ENCODE measurements at places on chromosomes 16 and 17.

GRCh38 chr17:75345514-75346167 lies 56.4 kb upstream of the SLC25A19 start:
- no peak for DNase-seq

- no peak for DNase-seq
These were observed 205.9 kb downstream of the HS3ST3A1 start for GRCh38 chr17:13395862-13396261.

DNA sequence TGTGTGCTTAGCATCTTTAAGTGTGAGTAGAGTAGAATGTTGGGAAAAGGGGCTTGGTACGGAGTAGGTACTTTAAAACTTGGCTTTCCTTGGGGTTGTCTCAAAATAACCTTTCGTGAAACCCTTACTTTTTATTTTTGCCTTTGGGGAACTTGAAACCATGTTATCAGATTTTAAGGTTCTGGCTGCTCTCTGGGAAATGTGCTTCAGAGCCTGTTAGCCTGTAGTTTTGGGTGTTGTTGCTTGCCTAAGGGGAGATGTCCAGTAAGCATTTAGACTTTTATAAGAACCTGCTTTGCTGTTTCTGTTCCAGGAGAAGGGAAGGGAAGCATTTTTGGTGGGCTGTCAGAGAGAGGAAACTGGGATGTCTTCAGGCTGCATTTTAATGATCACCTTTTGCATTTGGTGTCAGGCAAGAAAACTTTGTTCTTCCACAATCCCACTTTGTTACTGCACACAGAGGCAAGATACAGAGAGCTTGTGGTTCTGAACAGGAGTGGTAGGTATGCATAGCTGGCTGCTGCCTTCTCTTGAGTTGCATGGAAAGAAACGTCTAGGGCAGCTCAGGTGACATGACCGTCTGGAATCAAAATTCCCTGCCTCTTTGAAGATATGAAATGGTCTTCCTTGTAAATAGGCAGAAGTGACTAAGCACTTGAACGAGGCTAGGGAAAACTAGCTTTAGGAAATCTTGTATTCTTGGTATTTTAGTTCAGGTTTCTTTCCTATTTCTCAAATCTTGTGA lies 1.7 kb downstream of the RABEP1 start:
- no peak for DNase-seq

DNA sequence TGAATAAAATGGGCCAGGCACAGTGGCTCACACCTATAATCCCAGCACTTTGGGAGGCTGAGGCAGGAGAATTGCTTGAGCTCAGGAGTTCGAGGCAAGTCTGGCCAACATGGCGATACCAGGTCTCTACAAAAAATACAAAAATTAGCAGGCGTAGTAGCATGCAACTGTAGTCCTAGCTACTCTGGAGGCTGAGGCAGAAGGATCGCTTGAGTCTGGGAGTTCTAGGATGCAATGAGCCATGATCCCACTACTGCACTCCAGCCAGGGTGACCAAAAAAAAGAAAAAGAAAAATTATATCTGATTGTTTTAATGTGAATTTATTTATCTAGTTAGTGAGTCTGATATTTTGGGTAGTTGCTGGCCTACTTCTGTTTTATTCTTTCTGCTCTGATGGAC lies 7.0 kb downstream of the IL34 start:
- no peak for DNase-seq

DNA sequence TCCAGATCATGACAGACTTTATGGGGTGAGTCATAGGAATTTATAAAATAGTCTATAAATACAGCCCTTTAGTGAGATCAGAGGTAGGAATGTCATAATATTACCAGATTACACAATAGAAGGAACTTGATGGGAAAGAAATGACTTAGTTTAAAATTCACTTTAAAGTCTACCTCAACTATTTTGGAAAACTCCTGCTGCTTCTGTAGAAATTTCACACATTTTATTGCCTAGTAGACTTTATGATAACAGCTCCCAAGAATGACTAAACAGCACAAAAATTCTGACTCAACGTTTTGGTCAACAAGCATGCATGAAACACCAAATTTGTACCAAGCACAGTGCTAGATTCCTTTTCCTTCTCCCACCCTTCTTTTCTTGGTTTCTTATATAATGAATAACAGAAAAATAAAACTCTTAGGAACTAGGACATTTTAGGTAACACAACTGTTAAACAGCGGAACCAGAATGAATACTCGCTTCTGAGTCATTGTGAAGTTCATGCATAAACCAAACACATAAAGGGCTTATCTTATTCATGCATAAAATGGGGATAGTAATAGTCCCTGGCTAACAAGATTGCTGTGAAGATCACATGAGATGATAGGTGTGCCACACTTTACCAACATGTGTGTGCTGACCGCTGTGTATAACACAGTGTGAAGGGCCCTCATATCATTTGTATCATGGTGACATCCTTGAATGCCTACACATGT lies 243.9 kb downstream of the CDH8 start:
- DNase-seq, result peak; percentile 97

- no peak for DNase-seq
These were observed 79.9 kb downstream of the TMC6 start for GRCh38 chr17:78048346-78049292.

- no peak for DNase-seq
These were observed 373.9 kb upstream of the CA10 start for GRCh38 chr17:52532373-52532772.

DNA sequence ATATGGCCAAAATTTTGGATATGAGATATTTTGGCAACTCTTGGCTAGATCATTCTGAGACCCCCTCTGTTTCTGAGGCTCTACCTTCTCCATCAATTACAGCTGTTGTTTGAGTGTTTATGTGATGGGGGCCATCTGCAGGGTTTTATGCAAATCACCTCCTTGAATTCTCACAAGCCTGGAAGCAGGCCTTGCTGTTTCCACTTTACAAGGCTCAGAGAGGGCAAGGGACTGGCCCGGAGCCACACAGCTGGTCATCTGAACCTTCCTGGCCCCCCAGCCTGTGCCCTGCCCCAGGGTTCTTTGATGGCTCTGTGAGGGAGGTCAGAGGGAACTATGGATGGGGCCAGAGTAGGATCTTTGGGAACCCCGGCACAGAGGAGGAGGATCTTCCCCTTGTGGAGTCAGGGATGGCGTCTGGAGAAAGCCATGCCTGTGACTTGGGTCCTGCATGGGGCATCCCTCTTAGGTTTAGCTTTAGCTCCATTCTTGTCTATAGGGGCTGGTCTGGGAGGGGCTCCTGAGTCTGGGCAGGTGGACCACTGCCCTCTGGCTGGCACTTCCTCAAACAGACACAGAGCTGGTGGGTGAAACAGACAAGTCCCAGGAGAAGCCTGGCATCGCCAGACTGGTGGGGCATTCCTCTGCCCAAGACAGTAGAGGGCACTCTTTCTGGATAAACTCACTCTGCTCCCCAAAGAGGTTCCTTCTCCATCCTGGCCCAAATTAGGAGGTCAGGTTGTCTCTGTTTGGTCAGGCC lies 26.2 kb downstream of the IL21R start:
- DNase-seq, result no peak

DNA sequence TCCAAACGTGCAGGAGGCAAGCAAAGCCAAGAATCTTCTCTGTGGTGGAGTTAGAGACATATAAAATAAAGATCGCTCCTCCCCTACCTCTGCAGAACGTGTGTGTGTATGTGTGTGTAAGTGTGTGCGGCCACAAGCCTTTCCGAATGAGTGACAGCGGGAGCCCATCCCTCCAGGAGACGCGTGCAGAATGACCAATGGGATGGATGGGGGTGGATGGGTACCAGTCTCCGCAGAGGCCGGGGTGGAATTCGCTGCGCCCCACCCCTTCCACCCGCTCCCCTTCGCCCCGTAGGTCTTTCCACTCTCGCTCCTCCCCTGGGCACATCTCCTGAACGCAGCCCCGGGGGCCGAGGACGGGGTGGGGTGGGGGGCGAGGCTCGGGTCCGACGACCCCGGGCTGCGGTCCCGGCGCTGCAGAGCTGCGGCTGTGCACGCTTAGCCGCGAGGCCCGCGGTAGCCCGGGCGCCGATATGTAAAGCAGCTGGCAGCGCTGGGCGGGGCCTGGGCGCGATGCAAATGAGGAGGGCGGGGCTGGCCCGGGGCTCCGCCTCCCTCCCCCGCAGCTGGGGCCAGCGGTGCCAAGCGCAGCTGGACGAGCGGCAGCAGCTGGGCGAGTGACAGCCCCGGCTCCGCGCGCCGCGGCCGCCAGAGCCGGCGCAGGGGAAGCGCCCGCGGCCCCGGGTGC lies at the start of gene PRKCB:
Gene PRKCB, plus strand, starts transcription at position 594 of the 688 bp plus-strand sequence.
- no peak for DNase-seq

- DNase-seq, result no peak
These were observed 372.1 kb downstream of the CPPED1 start for GRCh38 chr16:12431561-12431960.

DNA sequence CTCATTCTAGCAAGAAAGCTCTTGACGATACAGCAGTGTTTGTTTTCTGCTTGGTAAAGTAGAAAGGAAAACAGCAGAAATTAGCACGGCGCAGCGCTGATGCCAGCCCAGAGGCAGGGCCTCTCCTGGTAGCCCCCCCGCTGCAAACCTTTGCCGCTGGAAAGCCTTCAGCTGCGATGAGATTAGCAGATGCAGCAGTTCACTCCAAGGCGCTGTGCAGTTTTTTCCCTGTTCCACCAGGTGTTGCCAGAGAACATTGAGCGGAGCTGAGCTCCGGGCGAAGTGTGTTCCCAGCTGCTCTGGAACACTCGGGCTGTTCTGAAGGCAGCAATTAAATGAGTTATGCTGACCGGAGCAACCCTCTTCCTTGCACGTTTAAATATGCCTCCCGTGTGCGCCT lies 72.5 kb downstream of the RBFOX1 start:
- no peak for DNase-seq

DNA sequence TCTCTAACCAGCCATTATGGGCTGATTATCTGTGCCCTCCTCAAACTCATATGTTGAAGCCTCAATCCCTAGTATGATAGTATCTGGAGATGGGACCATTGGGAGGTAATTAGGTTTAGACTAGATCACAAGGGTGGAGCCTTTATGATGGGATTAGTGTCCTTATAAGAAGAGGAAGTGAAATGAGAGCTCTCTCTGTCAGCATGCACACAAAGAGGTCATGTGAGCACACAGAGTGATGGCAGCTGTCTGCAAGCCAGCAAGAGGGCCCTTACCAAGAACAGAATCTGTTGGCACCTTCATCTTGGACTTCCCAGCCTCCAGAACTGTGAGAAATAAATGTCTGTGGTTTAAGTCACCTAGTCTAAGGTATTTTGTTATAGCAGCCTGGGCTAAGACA lies 101.9 kb downstream of the PCTP start:
- no peak for DNase-seq

GRCh38 chr17:497241-498034 lies 144.8 kb upstream of the RPH3AL start:
- no peak for DNase-seq

- no peak for DNase-seq
These were observed 52.9 kb upstream of the PVALEF start for GRCh38 chr17:81112450-81112849.

GRCh38 chr17:42502091-42502490 lies 34.0 kb upstream of the NAGLU start:
- DNase-seq, result no peak

- DNase-seq, result no peak
These were observed 30.7 kb upstream of the ZNF750 start for GRCh38 chr17:82870541-82870940.

DNA sequence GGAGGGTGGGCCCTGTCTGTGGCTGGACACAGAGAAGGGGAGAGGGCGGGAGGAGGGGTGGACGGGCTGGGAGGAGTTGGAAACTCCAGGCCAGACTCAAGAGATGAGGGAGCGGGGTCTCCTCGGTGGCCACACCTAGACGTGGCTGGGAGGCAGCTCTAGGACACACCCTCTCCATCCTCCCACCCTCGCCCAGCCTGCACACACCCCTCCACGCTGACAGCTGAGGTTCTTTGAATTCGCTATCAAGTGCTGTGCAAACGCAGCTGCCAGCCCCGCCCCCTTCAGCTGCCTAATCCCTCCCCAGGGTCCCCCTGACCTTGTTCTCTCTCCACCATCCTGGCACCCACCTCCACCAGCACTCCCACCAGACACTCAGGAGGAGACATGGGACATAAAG lies 48.7 kb downstream of the DNAH17 start:
- no peak for DNase-seq

GRCh38 chr16:70162041-70162451 lies 11.5 kb upstream of the CLEC18C start:
- DNase-seq, result no peak

DNA sequence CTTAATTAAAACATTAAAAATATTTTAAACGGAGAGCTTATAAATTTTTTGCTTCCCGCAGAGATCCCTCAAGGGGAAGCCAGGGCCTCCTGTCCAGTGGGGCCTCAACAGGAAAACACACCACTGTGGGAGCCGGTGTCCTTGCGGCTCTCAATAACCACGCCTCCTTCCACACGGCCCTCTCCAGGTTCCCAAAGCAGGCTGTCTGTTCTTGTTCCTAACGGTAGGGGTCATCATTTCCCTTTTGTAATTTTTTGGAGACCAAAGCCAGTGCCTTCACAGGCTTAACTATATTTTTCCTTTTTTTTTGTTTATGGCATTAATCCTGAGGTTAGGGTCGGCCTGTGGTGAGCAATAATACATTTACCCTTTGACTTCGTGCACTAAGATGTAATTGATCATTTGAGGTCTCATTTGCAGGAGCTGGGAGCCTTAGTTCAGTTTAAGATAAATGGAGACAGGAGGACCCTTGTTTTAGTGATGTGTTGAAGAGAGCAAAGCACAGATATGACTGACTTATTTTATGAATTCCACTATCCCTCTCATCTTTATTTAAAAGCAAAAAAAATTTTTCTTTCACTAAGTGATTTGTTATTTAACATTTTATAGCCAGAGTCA lies 77.5 kb upstream of the N4BP1 start:
- DNase-seq, result peak; percentile 39

- DNase-seq, result no peak
These were observed 93.9 kb upstream of the WSCD1 start for GRCh38 chr17:5976251-5976650.

- no peak for DNase-seq
These were observed 192.9 kb downstream of the CCDC182 start for GRCh38 chr17:57552114-57552624.

DNA sequence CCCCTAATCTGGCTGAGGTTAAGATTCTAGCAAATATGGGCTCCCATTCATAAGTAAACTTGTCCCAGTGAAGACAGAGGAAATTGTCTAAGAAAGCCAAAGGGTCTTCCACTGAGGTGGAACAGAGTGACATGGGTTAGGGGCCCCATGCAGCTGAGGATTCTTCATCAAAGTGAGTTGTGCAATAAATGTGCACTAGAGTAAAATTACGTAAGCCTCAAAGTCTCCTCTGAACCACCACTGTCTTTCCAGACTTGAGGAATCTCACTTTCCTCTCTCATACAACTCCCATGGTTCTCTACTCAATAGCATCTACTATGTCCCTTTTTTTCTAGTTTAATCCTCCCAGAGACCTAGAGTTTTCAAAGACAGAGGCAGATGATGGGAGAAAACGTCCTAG lies 132.4 kb downstream of the CA10 start:
- DNase-seq, result no peak

Measured in astrocyte of the cerebellum (primary cell).